ENCODE measurements at places on chromosomes 11 and 22.

DNA sequence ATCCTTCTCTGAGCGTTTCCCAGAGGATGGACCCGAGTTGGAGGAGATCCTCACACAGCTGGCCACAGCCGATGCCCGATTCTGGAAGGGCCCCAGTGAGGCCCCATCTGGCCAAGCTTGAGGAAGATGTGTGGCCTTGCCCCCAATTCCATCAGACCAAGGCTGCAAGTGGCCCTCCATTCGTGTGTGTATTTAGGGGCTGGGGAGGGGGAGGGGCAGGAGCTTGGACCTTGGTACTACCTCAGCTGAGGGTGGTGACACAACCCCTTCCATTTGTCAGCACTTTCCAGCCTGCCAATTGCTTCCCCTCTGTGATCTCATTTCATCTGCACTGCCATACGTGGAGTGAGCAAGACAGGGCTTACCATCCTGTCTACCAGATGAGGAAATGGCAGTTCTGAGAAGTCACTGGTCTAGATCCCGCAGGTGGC lies 1.3 kb upstream of the BBS1 start:
- no peak for DNase-seq

DNA sequence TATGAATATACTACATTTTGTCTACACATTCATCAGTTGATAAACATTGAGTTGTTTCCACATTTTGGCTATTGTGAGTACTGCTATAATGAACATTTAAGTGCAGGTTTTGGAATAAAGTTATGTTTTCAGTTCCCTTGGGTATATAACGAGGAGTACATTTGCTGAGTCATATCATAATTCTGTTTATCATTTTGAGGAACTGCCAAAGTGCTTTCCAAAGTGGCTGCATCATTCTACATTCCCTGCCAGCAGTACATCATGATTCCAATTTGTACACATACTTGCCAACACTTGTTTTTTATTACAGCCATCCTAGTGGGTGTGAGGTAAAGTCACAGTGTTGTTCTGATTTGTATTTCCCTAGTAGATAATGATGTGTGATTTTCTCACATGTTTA lies 1458.6 kb upstream of the TENM4 start:
- DNase-seq = no peak

- no peak for DNase-seq
Measured at GRCh38 chr11:62553080-62553838, 6.7 kb upstream of the AHNAK start.

GRCh38 chr11:13260963-13261588 lies 16.5 kb upstream of the BMAL1 start:
- DNase-seq = no peak

- no peak for DNase-seq
Measured at GRCh38 chr11:128737704-128738103, 43.8 kb downstream of the FLI1 start.

- no peak for DNase-seq
Measured at GRCh38 chr22:20203552-20204201, 52.8 kb upstream of the CCDC188 start.

GRCh38 chr11:117826832-117827231 lies 2.3 kb upstream of the FXYD2 start:
- no peak for DNase-seq

GRCh38 chr11:11494348-11494747 lies 127.5 kb downstream of the GALNT18 start:
- DNase-seq = no peak

DNA sequence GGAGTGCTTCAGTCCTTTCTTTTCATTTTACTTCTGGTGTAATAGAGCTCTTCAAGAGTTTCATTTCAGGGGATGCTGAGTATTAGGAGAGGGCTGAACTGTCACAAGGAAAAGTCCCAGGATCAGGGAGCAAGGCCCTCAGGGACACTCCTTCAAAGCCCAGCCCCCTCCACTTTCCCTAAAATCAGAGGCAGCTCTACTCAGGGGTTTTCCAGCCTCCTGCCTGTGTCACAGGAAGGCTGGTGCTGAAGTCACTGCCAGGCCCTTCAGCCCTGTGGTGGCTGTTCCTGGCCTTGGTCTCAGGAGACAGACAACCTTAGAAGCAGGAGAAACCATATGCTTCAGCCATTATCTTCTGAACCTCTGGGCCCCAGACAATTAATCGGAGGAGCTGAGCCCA lies 36.4 kb upstream of the KIRREL3 start:
- DNase-seq = no peak

GRCh38 chr11:35230388-35230787 lies 91.4 kb downstream of the CD44 start:
- no peak for DNase-seq

DNA sequence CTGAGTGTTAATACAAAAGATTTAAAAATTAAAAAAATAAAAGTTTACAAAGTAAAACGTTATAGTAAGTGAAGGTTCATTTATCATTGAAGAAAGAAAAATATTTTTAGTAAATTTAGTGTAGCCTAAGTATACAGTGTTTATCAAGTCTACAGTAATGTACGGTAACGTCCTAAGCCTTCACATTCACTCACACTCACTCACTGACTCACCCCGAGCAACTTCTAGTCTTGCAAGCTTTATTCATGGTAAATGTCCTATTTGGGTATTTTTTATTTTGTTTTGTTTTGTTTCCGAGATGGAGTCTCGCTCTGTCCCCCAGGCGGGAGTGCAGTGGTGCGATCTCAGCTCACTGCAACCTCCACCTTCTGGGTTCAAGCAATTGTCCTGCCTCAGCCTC lies 8.8 kb downstream of the CASTOR1 start:
- no peak for DNase-seq

Measured in activated CD8-positive, alpha-beta memory T cell treated with anti-CD3 and anti-CD28 coated beads for 4 hours (primary cell).